ENCODE measurements at places on chromosomes 12 and 14.

DNA sequence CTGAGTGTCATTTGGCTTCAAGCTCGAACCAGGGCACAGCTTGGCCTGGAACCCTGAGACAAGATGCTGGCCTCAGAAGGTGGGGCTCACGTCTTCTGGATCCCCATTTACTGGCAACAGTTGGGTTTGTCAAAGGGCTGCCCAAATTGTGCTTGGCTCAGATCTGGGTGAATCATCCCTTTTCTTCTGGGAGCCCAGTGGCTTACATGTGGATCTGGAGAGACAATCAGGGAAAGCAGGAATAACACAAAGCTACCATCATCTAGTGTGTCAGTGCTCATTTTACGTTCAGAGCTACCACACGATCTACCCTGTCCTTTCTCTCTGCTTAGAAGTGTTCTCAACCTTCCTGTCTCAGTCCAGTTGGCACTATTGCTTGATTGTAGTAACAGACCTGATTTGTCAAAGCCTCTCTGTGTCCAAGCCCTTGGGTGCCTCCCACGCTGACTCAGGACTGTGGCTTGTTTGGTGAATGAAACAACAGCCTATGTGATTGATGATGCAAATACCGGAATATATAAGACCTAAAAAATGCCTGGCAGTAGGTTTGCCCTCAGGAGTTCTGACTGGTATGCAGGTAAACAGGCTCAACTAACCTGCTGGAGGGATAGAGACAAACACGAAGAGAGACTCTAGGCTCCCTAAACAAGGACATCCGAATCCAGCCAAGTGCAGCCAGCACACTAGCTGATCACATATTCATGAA is 974.3 kb downstream of the VRK1 start:
- DNase-seq = no peak

DNA sequence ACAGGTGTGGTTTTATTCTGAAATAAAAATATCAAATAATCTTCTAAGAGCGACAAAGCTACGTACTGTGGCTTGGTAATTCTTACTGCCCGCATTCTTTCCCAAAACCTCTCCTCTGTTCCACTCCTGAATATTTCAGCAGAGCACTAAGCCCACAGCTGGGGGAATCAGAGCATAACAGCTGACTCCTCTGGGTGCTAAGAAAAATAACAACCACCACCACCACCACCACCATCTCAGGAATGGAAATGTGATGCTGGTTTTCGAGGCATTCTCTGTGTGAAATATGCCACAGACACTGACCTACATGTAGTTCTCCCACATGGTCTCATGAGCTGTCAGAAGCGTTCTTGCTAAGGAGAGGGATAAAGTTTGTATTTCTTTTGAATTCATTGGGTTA is 183.7 kb downstream of the BMP4 start:
- no peak for DNase-seq

GRCh38 chr14:35284506-35284905 is 7.7 kb upstream of the PSMA6 start:
- DNase-seq = no peak

GRCh38 chr12:107951024-107951423 is 176.5 kb downstream of the ASCL4 start:
- DNase-seq = no peak

DNA sequence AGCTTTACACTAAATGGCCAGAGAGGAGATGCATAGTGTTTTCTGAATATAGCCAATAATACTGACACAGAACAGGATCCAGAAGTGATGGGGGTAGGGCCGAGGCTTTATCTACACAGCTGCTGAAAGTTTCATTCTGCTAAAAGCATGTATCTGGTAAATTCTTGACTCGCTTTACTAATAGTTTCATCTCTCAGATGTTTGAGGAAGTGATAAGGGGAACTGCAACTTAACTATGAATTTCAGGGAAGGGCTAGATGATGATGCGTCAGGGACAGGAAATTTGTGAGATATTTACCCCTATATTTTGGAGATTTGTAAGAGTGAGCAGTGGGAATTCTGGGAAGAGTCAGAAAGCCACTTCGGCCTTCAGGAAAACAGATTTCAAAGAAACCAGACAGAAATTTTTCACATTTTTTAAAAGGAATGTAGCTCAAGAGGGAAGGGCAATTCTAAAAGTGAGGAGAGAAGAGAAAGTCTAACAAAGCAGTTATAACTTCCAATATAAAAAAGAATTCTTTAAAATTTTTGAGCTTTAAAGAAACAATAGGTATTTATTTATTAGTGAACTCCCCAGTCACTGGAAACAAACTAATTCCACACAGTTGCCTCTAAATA is 243.1 kb downstream of the BCAT1 start:
- no peak for DNase-seq

GRCh38 chr12:124426594-124427555 is 132.0 kb downstream of the RFLNA start:
- no peak for DNase-seq

GRCh38 chr12:93441081-93441616 is 598 bp downstream of the UBE2N start:
- DNase-seq = no peak

- no peak for DNase-seq
Measured at GRCh38 chr12:80857311-80857710, 80.4 kb downstream of the LIN7A start.

DNA sequence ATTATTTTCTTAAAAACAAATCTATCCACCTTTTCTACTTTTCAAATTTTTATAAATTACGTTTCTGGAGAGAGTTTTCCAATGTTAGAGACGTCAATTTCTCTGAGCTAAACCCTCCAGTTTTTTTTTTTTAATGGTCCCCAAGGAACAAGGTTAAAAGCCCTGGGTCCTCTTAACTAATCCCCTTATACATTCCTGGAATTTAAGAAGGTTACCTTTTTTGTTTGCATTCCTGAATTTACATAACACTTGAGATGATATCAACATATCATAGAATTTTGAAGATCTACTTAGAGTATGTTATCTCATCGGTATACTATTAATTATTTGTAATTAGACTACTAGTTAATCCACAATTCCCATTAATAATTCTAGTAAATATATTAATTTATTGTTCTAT is 662.2 kb upstream of the LRFN5 start:
- no peak for DNase-seq

DNA sequence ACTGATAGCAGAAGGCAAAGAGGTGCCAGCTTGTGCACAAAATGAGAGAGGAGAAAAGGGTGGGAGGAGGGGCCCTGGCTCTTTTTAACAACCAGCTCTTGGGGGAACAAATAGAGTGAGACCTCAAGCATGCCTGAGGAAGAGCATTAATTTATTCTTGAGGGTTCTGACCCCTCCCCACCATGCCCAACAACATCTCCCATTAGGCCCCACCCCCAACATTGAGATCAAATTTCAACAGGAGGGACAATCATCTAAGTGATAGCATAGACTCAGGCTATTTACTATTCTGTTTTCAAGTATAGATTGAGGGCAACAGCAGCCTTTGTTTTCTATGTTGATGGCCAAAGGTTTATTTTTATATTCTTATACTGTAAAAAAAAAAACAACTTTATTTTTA is 59.7 kb downstream of the FUT8 start:
- DNase-seq = no peak

GRCh38 chr12:65157091-65157490 is 12.3 kb upstream of the LEMD3 start:
- no peak for DNase-seq

DNA sequence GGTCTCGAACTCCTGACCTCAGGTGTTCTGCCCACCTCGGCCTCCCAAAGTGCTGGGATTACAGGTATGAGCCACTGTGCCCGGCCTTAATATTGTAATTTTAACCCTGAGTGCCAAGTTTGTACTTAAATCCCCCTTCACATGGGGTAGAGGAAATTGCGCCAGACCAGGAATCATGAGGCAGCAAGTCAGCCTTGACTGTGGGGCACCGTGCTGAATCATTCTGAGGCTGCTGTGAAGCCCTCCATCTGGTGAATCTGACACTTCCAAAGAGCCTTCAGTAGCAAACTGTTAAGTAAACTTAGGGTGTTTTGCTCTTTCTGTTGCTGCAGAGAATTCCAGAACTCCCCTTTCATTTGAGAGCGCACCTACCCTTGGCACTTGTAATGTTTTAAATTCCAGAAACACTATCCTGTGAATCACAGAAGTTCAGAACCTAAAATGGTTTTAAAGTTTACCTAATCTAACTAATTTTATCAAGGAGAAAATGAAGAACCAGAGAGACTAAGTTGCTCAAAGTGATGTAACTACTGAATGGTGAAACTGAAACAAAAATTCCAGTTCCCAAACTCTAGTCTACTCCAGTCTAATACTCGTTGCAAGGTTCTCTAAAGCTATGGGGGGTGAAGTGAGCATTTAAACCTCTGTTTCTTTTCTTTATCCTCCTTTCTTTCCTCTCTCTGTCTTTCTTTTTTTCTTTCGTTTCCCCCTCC is 7.5 kb downstream of the HEBP1 start:
- peak; percentile 91 for DNase-seq

DNA sequence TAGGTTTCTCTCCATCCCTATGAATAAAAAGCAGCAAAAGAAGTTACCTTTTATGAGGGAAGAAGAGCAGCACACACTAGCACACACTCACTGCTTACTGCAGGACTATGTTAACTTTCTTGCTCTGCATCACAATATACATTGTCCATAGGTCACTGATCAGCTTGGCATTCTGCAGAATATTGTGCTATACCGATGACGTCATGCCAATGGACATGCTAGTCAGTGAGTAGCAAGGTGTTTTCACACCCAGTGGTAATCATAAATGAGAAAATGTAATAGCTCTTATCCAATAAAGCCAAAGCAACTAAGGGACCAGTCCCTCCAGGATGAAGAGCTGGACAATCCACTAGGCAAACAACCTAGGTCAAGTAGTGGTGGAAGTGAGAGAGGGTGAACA is 16.7 kb upstream of the ZDHHC17 start:
- DNase-seq = no peak

All from hematopoietic multipotent progenitor cell treated with erythropoietin and hydrocortisone succinate and interleukin-3 and kit ligand, for 15 days (in vitro differentiated cells).